ENCODE measurements at places on chromosomes 7 and 10. TPM values are rescaled to one million over a fixed set of nuclear protein-coding genes. Genes with fewer than 3 reads are reported as not detected.
A peak's percentile ranks its signal among the peaks of the same experiment; 100 is the strongest.

GRCh38 chr7:36871355-36871738 is 147.1 kb upstream of the AOAH start:
- DNase-seq = no peak

- DNase-seq = no peak
Measured at GRCh38 chr7:15747712-15748111, 61.2 kb upstream of the MEOX2 start.

DNA sequence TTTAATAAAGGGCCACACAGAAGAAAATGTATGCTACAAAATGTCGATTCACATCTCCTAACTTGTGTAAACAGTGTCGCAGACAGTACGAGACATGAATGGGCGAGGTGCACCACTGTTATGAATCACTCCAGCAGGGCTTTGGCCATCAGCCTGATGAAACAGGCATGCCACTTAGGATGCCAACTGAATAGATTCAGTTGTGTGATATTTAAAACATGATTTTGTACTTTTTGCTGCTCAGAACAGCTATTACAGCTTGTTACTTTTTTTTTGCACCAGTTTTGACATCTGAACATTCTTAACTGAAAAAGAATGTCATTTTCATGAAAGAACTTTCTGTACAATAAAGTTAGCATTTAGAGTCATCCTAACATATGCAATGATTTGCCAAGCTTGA is 138.1 kb downstream of the VTI1A start:
- no peak for DNase-seq

DNA sequence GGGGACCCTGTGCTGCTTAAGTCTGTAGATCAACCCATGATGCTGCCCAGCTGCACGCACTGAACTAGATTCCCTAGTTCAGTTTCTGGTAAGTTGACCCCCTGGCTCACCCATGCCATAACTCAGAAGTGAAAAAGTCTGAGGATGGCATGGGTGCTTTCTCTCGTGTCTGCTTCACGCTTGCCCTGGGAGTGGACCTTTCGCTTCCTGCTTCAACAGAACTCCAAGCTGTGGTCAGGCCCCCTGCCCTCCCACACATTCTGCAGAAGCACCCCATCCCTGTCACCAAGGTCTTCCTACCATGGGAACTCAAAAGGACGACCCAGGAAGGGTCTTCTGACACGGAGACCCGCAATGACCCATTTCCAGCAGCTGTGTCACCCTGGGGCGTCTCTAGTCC is 39.9 kb downstream of the LRRC18 start:
- no peak for DNase-seq

DNA sequence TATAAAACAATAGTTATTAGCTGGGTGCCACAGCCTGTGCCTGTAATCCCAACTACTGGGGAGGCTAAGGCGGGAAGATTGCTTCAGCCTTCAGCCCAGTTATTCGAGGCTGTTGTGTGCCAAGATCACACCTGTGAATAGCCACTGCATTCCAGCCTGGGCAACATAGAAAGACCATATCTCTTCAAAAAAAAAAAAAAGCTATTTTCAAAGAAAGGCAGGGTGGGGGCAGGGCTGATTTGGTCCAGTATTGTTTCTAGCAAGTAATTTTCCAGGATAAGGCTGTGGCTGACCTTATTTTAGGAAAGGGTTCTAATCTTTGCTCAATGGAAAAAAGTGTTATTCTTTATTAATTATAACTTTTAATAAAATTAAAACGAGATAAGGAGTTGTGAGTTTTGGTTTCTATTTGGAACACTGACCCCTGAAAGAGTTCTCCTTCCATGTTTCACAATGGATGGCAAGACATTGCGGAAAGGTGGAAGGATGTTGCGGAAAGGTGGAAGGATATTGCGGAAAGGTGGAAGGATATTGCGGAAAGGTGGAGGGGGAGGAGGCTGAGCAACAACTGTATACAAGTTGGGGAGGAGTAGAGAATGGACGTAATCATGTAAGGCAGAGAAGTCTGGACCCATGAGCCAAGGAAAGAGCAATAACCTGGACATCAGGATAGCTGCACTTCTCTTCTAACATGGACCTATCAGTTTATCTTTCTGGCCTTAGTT is 1.5 kb upstream of the C1GALT1 start:
- DNase-seq = no peak

DNA sequence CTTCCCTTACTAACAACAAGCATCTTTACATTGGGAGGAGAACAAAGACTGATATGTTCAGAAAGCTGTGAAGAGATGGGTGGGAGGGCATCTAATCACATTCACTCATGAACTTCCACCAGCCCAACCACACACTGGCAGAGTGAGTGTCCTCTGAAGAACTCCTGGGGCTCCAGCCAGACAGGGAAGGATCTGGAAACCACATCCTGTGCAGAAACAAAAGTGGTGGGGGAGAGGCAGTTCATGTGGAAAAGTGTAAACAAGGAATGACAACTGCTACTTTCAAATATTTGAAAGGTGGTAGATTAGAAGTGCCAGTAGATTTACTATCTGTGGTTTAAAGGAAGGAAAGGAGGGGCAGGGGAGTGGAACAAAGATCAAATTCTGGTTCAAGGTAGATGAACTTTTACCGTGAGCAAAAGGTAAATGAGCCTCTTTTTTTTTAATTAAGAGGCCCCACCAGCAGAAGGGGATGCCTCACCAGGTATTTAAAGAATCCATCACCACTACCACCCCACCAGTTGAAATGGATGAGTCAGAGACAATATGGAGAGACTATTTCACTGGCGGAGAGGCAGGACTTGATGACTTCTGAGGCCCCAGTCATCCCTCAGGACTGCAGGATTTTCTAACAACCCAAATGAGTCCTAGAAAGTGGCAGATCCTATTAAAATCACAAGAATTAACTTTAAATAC is 34.5 kb downstream of the GOT1 start:
- no peak for DNase-seq

GRCh38 chr7:157757211-157757610 is 420.4 kb downstream of the DNAJB6 start:
- no peak for DNase-seq

GRCh38 chr7:42617806-42618457 is 293.9 kb downstream of the C7orf25 start:
- no peak for DNase-seq

GRCh38 chr7:17939606-17940301 is 540 bp downstream of the SNX13 start:
- peak; percentile 71 for DNase-seq

- DNase-seq = no peak
Measured at GRCh38 chr7:66036788-66037187, 38.8 kb upstream of the ASL start.

Gene ZNF365
- total RNA-seq = 0.61 TPM

Gene C10orf53
- total RNA-seq = not detected

Gene ASB10
- not detected for total RNA-seq
